ENCODE measurements at places on chromosomes 1 and 21. TPM values are rescaled to one million over a fixed set of nuclear protein-coding genes. Genes with fewer than 3 reads are reported as not detected.

THEM5 gene
- not detected for total RNA-seq

GRCh38 chr1:62208087-62208486, 13.4 kb downstream of the L1TD1 start:
- no peaks in the 10 kb centered on the region for H3K4me1 ChIP-seq
- no peaks in the 10 kb centered on the region for H3K36me3 ChIP-seq
- no peaks in the 10 kb centered on the region for H3K27me3 ChIP-seq
- no peak overlapping the region for H3K4me3 ChIP-seq
- H3K27ac ChIP-seq = no peak overlapping the region
- DNase-seq = no peak

NGF gene
- 20.4 TPM for total RNA-seq

DNA sequence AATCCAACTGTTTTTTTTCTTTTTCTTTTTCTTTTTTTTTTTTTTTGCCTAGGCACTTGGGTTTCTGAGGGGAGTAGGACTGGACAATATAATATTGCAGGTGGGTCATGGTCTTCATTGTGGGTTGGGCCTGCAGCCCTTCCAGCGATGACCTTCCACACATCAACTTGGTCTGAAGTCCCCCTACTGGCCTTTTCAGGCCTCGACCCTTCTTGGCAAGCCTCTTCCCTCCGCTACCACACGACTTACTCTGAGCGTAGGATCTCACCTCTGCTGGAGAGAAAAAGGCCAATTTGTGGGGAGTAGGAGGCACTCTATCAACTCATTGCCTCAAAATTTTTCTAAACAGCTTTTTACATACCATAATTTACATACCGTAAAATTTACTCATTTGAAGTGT, 51.1 kb upstream of the GRIK3 start:
- H3K27ac ChIP-seq = no peak overlapping the region
- DNase-seq = no peak
- no peaks in the 10 kb centered on the region for H3K27me3 ChIP-seq

- no peak overlapping the region for H3K4me3 ChIP-seq
- no peaks in the 10 kb centered on the region for H3K4me1 ChIP-seq
- no peak for DNase-seq
- H3K36me3 ChIP-seq = no peaks in the 10 kb centered on the region
Observed at GRCh38 chr1:169933984-169934725, 40.5 kb upstream of the SCYL3 start.

GRCh38 chr1:20373764-20374163, 83.1 kb downstream of the VWA5B1 start:
- no peak overlapping the region for H3K4me3 ChIP-seq
- H3K27me3 ChIP-seq = peaks cover 46% of the 10 kb centered on the region
- H3K27ac ChIP-seq = no peak overlapping the region
- H3K36me3 ChIP-seq = no peaks in the 10 kb centered on the region
- H3K4me1 ChIP-seq = no peaks in the 10 kb centered on the region

GRCh38 chr1:115314765-115315164, 23.3 kb downstream of the NGF start:
- H3K36me3 ChIP-seq = no peaks in the 10 kb centered on the region
- H3K27me3 ChIP-seq = no peaks in the 10 kb centered on the region
- no peak for DNase-seq
- peak overlapping the region; percentile 81 for H3K27ac ChIP-seq

FMO2 gene
- total RNA-seq = 36.6 TPM

DNA sequence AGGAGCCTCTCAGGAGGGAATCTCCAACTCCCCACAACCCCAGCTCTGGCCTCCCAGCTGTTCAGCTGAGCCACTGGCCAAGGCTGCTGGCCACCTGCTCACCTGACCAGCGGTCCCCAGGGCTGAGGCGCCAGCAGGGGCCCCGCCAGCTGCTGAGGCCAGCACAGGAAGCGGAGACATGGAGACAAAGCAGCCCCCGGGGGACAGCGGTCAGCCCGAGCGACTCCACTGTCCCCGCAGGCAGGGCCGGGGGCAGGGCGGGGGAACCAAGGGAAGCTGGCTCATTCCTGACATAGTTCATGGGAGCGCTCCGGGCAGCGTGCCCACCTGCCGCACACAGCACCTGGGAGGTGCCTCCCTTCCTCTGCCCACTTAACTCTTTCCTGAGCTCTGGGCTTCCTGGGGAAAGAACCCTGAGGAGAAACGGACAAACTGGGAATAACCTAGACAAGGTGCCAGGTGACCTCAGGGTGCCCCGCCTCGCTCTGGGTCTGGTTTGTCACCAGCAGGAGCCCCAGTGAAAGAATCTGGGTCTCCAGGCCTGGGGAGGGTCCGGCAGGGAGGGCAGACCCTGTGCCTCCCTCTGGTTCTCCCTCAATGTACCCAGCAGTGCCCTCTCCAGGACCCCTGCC, 10.7 kb downstream of the EPHA2 start:
- DNase-seq = no peak
- H3K4me1 ChIP-seq = peaks cover 6% of the 10 kb centered on the region
- peak overlapping the region; percentile 6 for H3K4me3 ChIP-seq
- peak overlapping the region; percentile 95 for H3K27ac ChIP-seq

- no peaks in the 10 kb centered on the region for H3K4me1 ChIP-seq
- DNase-seq = no peak
- no peaks in the 10 kb centered on the region for H3K36me3 ChIP-seq
- H3K27me3 ChIP-seq = no peaks in the 10 kb centered on the region
Observed at GRCh38 chr21:30444204-30444603, 4.1 kb downstream of the KRTAP15-1 start.

GRCh38 chr1:66207484-66207883, 326.5 kb upstream of the SGIP1 start:
- H3K4me3 ChIP-seq = no peak overlapping the region
- no peak for DNase-seq
- no peak overlapping the region for H3K27ac ChIP-seq
- H3K27me3 ChIP-seq = no peaks in the 10 kb centered on the region
- H3K36me3 ChIP-seq = no peaks in the 10 kb centered on the region

SPATA1 gene
- total RNA-seq = not detected

DNA sequence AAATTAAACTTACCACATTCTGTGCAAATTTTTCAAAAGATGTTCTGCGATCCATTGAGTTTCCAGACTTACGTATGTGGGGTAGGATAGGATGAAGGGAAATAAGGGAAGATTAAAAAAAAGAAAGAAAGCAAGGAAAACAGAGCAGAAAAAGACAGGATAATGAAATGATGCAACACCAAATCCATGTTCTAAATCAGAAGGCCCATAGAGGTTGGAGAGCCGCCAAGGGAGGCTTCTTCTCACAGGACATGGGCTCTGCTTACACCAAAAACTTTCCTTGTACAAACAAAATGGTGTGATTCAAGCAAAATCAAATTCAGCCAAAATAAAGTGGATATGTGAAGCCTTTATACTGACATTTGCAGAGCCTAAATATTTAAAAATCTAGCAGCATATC, 189.5 kb upstream of the GREM2 start:
- H3K27me3 ChIP-seq = no peaks in the 10 kb centered on the region
- H3K36me3 ChIP-seq = no peaks in the 10 kb centered on the region
- DNase-seq = peak; percentile 12
- H3K4me3 ChIP-seq = no peak overlapping the region
- H3K27ac ChIP-seq = no peak overlapping the region

- no peaks in the 10 kb centered on the region for H3K4me1 ChIP-seq
- no peaks in the 10 kb centered on the region for H3K36me3 ChIP-seq
- H3K4me3 ChIP-seq = no peak overlapping the region
- DNase-seq = no peak
- H3K27ac ChIP-seq = no peak overlapping the region
- H3K27me3 ChIP-seq = no peaks in the 10 kb centered on the region
Observed at GRCh38 chr1:187294421-187295201, 465.9 kb downstream of the PLA2G4A start.

- no peak overlapping the region for H3K27ac ChIP-seq
- H3K4me3 ChIP-seq = no peak overlapping the region
- no peaks in the 10 kb centered on the region for H3K4me1 ChIP-seq
- DNase-seq = no peak
Observed at GRCh38 chr1:33519240-33519884, 46.9 kb downstream of the ZSCAN20 start.

DNA sequence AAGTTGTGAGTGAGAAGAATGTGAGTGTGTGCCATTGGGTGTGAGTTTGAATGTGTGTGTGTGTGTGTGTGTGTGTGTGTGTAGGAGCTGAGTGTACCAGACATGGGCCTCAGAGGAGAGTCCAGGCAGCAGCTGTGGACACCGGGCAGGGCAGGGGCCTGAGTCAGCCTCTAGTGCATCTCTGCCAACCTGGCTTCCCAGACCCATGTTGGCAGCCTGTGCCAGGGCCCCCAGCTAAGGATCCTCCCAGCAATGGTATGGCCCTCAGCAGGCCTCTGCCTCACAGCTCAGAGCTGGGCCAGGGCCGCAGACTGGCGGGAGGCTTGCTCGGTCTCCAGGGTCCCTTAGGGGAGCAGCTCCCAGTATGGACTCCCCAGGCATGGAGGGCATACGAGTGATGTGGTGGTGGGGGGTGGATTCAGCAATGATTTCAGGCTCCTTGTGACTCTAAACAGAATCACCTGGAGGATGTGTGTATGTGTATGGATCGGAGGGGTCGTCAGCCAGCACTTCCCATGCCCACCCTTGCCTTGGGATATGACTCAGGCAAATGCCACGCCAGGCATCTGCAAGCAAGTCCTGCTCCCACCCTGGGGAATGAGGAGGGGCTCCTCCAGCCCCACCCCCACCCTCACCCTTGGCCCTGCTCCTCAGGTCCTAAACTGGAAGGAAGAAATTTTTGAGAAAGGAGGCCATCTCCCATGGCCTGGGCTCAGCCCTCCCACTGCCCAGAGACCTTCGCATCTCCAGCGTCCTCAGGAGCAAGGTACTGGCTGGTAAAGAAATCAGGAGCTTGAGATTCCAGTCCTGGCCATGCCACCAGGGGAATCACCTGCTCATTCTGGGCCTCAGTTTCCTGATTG, 1.8 kb upstream of the FOXO6 start:
- H3K4me3 ChIP-seq = no peak overlapping the region
- no peak overlapping the region for H3K27ac ChIP-seq
- no peaks in the 10 kb centered on the region for H3K36me3 ChIP-seq
- DNase-seq = no peak

RAB7B gene
- 0.87 TPM for total RNA-seq
